ENCODE measurements at places on chromosomes 13 and 19.

DNA sequence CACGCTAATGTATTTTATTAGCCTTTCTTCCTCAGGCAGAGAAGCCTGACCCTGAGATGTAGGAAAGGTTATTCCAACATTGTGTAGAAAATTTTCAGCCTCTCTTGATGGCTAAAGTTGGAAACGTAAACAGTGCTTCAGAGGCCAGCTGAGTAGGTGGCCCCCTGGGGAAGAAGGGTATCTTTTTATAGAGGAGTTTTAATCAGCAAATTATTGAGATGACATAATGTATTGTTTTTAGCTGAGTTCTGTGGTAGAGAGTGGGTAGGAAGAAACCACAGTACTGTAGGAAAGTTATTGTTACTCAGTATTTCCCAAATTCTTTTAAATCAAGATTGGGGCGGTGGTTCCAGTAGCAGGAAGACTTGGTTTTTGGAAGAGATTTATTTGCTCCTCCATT is 268.8 kb downstream of the DLEU7 start:
- no peak for DNase-seq

- no peak for DNase-seq
Observed at GRCh38 chr13:101018720-101019119, 344.1 kb upstream of the TMTC4 start.

- DNase-seq = peak; percentile 50
Observed at GRCh38 chr19:2168619-2169424, 5.1 kb downstream of the DOT1L start.

DNA sequence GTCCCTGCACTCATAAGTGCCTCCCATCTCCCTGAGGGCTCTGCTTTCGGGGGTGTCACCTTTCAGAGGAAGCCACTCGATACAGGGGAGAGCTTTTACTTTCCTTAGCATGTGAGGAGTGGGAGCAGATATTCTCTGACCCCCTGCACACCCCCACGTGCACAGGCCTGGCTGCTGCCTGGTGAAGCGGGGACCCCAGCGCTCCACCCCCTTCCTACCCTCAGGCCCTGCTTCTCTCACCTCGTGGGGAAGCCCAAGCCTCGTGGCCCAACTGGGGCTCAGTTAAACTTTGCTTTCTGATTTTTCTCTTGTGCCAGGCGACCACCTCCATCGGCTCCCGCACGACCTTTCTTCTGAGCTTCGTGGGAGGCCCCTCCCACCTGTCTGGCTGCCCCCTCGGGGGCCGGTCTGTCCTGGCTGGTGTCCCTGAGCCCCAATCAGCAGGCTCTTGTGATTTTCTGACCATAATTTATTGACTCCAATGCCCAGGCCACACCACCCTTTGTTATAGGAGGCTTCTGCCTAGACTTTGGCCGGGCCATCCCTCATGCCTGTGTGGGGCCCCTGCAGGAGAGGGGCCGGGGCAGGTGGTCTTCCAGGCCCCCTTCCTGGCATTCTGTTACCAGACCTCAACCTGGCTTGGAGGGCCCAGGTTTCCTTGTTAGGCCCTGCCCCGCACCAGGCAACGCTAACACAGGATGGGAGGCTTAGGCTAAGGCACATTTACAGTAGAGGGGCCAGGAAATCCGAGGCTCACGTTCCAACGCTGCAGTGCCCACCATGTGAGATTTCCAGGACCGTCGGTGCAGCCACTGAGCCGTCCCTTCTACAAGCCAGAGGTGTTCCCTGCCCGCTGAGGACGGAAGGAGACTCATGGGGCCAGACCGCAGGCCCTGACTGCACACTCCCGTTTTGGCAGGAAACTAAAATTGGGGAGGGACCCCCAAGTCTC is 3.7 kb downstream of the TMED1 start:
- no peak for DNase-seq

DNA sequence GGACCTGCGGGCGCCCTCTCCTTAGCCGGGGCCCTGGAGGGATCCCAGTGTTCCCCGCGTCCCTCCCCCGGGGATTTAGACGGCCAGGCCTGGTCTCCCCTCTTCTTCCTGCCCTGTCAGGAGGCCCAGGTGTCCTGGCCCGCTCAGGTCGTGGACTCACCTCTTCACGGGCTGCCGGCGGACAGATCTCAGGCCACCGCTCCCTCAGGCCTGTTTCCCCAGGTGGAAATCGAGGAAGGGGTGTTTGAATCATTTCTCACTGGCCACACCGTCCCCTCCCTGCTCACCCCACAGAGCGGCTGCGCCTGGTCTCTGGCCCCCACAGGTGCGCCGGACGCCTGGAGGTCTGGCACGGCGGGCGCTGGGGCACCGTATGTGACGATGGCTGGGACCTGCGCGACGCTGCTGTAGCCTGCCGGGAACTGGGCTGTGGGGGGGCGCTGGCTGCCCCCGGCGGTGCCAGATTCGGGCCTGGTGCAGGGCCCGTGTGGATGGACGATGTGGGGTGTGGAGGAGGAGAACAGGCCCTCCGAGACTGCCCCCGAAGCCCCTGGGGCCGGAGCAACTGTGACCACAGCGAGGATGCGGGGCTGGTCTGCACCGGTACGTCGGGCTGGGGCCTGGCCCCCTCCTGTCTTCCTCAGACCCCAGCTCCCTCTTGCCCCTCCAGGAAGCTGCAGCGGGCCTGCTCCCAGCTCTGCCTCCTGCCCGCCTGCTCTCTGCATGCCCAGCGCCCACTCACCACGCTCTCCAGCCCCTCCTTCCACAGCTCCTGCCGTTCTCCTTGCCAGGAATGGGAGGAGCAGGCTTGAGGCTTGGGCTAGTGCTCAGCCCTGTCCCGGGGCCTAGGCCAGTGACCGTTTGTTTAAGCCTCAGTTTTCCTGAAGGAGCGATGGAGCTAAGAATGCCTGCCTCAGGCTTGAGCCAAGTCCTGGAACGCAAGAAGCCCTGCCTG is 2.5 kb downstream of the SSC5D start:
- no peak for DNase-seq
